ENCODE measurements at places on chromosomes 3 and 15. TPM values are rescaled to one million over a fixed set of nuclear protein-coding genes. Genes with fewer than 3 reads are reported as not detected.

- no peaks in the 10 kb centered on the region for H3K4me1 ChIP-seq
- no peaks in the 10 kb centered on the region for H3K27me3 ChIP-seq
- H3K27ac ChIP-seq = no peak overlapping the region
- no peak for DNase-seq
Observed at GRCh38 chr3:85721409-85722145, 762.8 kb downstream of the CADM2 start.

Gene SNURF
- 66.8 TPM for total RNA-seq

- peaks cover 11% of the 10 kb centered on the region for H3K27me3 ChIP-seq
Observed at GRCh38 chr3:61562721-61563312, 1.4 kb downstream of the PTPRG start.

DNA sequence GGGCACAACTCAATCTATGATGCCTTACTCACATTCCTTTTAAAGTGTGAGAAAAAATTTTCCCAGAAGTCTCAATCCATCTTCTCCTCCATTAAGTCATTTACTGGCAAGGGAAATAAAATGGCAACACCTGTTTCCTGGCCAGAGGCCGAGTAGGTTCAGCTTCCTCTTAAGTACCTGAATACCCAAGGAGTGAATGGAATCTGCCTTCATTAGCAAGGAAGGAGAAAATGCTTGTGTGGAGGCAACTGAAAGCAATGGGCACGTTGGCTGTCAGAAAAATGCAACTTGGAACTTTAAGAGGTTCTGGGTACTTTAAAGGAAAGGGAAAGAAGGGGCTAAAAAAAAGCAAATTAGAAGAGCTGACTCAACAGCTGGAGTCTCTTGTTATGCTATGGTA lies 423.6 kb upstream of the ARL6 start:
- DNase-seq = no peak
- peaks cover 8% of the 10 kb centered on the region for H3K4me1 ChIP-seq
- no peak overlapping the region for H3K4me3 ChIP-seq
- H3K36me3 ChIP-seq = peaks cover 2% of the 10 kb centered on the region
- H3K27ac ChIP-seq = peak overlapping the region; percentile 66
- H3K27me3 ChIP-seq = no peaks in the 10 kb centered on the region

Gene ATG3
- 44.3 TPM for total RNA-seq

Gene SST
- not detected for total RNA-seq

Gene TP53BP1
- total RNA-seq = 67.1 TPM

- no peak overlapping the region for H3K27ac ChIP-seq
- H3K4me1 ChIP-seq = peaks cover 10% of the 10 kb centered on the region
- no peaks in the 10 kb centered on the region for H3K27me3 ChIP-seq
- H3K4me3 ChIP-seq = no peak overlapping the region
- no peaks in the 10 kb centered on the region for H3K36me3 ChIP-seq
Observed at GRCh38 chr15:96002890-96003859, 327.3 kb upstream of the NR2F2 start.

DNA sequence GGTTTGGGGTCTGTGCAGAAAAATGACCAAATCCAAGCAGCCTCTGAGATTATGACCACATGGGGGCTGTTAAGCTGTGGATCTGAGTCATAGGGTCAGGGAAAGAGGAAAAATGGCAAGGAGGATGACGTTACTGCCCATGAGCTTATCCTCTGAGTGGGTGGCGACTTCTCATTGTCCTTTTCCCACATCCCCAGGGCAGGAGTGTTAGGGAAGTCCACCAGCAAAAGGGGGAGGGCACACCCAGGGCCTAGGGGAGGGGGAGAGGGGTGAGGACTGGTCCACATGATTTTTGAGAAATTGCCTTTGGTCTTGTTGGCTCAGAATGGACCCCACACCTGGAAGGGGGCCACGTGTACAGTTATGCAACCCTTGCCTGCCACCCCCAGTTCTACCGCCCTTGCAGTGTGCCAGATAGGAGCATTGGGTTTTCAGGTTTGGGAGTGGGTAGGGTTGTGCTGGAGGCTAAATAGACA lies 2.6 kb downstream of the CD276 start:
- peaks cover 28% of the 10 kb centered on the region for H3K4me1 ChIP-seq
- no peak overlapping the region for H3K27ac ChIP-seq
- no peaks in the 10 kb centered on the region for H3K27me3 ChIP-seq
- H3K36me3 ChIP-seq = no peaks in the 10 kb centered on the region
- DNase-seq = no peak

- H3K27me3 ChIP-seq = no peaks in the 10 kb centered on the region
- no peak overlapping the region for H3K4me3 ChIP-seq
- H3K4me1 ChIP-seq = peaks cover 9% of the 10 kb centered on the region
Observed at GRCh38 chr3:175865724-175866123, 1006.6 kb downstream of the NAALADL2 start.

Gene DPPA4
- 901 TPM for total RNA-seq

GRCh38 chr15:28897861-28898585 lies 12.2 kb downstream of the APBA2 start:
- H3K4me1 ChIP-seq = no peaks in the 10 kb centered on the region
- no peak for DNase-seq
- peaks cover 13% of the 10 kb centered on the region for H3K36me3 ChIP-seq
- no peaks in the 10 kb centered on the region for H3K27me3 ChIP-seq

DNA sequence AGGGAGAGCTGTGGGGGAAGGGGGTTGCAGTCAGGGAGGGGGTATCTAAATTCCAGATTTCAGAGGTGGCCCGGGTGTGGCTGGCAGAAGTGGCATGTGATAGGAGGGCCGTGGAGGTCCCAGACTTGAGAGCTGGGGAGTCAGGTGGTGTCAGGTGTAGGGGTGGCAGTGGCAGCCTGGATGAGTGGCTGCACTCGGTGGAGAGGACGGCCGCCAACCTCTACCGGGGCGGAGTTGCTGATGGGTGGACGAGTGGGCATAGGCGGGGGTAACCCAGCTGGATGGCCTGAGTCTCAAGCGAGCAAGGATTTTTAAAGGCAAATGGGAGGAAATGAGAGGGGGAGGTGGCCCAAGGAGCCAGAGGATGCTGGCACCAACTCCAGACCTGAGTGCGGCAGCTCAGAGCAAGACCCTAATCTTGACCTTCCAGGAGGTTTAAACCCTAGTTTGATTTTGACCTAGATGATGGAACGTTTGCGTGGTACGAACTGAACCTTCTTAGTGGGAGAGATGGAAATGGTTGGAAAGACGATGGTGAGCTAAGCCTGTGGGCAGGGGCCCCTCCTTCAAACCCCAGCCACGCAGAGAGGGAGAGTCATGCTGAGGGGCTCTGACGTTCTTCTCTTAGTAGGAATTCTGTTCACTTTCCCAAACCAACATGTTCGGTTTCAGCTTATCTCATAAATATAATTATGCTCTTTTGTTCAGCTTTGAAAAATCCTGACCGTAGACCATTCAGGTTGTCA lies 8.0 kb downstream of the TRAK1 start:
- peaks cover 35% of the 10 kb centered on the region for H3K4me1 ChIP-seq
- H3K27ac ChIP-seq = 0 out of 2 replicates have a peak overlapping the region, but pooled peaks have one; percentile 34
- peaks cover 13% of the 10 kb centered on the region for H3K36me3 ChIP-seq
- no peak overlapping the region for H3K4me3 ChIP-seq

DNA sequence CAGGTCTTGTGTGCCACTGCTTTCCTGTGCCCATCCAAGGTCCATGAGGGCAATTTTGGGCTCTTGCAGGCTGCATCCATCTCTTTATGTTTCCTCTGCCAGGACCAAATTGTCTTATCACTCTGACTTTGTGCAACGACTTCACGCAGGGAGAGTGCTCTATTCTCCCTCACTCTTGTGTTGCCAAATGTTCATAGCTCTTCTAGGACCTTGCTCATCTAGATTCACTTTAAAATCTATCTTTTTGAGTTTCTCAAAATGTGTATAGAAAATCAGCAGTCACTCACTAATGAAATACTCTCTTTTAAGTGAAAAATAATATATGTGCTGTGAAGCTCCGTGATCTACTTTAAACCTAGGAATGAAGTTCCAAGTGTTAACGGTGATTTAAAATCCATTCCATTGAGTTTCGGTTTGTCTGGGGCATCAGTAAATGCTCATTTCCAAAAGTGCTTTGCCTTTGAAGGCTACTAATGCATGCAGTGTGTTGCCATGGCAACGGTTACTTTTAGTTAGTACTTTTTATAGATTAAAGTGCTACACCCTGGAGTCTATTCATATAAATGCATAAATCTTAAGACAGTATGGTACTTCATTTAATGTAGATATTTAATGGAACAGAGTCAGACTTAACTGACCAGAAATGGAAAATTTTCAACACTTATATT lies 46.6 kb upstream of the GOLGA8J start:
- no peak overlapping the region for H3K27ac ChIP-seq
- DNase-seq = no peak
- no peaks in the 10 kb centered on the region for H3K36me3 ChIP-seq
- no peak overlapping the region for H3K4me3 ChIP-seq
- H3K4me1 ChIP-seq = no peaks in the 10 kb centered on the region

Gene TRH
- total RNA-seq = 0.16 TPM

Gene LEKR1
- total RNA-seq = 0.18 TPM

DNA sequence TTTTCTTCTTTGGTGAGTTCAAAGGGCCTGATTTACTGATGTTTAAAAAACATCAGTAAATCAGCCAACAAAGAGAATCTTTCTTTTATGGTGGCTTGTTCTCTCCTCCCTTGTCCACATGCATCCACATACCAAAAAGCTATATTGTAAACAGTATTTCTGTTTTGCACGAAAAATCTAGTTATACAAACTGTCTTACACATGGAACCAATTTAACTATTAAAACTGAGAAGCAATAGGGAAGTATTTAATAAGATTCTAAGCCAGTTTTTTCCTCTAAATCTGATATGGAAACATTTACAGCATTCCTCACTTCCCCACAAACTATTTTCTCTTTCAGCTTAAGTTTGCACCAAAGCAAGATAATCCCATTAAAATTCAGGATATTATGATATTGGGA lies 110.8 kb upstream of the ICE2 start:
- no peak for DNase-seq
- no peak overlapping the region for H3K27ac ChIP-seq
- peaks cover 39% of the 10 kb centered on the region for H3K27me3 ChIP-seq
- H3K4me1 ChIP-seq = peaks cover 32% of the 10 kb centered on the region
- peak overlapping the region; percentile 73 for H3K4me3 ChIP-seq
- no peaks in the 10 kb centered on the region for H3K36me3 ChIP-seq

Gene LIPC
- total RNA-seq = not detected

GRCh38 chr3:181326637-181327223 lies 337.2 kb upstream of the DNAJC19 start:
- no peak overlapping the region for H3K27ac ChIP-seq
- no peaks in the 10 kb centered on the region for H3K27me3 ChIP-seq
- no peak for DNase-seq
- peaks cover 2% of the 10 kb centered on the region for H3K36me3 ChIP-seq

GRCh38 chr3:42780892-42781700 lies 8.0 kb upstream of the CCDC13 start:
- H3K27ac ChIP-seq = no peak overlapping the region
- H3K27me3 ChIP-seq = no peaks in the 10 kb centered on the region
- peaks cover 6% of the 10 kb centered on the region for H3K4me1 ChIP-seq
- H3K4me3 ChIP-seq = no peak overlapping the region
- DNase-seq = no peak

- H3K4me1 ChIP-seq = peaks cover 4% of the 10 kb centered on the region
- DNase-seq = no peak
- no peak overlapping the region for H3K4me3 ChIP-seq
- H3K27ac ChIP-seq = no peak overlapping the region
Observed at GRCh38 chr3:59946401-59946800, 896.6 kb upstream of the CFAP20DC start.

Gene EDEM1
- 18.0 TPM for total RNA-seq

Gene SLC38A3
- total RNA-seq = 0.90 TPM

DNA sequence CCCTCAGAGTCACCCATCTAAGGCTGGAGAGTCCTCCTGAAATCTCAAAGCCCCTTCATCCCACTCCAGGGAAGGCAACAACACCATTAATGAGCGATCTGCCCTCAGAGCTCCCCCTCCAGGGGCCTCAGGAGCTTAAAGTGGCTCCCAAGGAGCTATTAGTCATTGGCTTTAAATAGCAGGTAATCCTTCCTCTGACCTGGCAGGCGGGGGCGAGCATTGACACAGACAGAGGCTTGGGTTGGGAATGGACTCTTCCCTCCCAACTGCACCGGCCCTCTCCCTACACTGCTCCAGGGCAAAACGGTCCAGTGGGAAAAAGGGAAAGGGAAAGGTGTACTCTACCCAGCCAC lies 1.4 kb downstream of the MFGE8 start:
- peak; percentile 47 for DNase-seq
- peaks cover 55% of the 10 kb centered on the region for H3K4me1 ChIP-seq
- H3K4me3 ChIP-seq = peak overlapping the region; percentile 85
- peak overlapping the region; percentile 84 for H3K27ac ChIP-seq

- peaks cover 17% of the 10 kb centered on the region for H3K4me1 ChIP-seq
- H3K27ac ChIP-seq = no peak overlapping the region
- no peaks in the 10 kb centered on the region for H3K27me3 ChIP-seq
- DNase-seq = no peak
- no peaks in the 10 kb centered on the region for H3K36me3 ChIP-seq
Observed at GRCh38 chr3:189911001-189911400, 209.7 kb downstream of the P3H2 start.

DNA sequence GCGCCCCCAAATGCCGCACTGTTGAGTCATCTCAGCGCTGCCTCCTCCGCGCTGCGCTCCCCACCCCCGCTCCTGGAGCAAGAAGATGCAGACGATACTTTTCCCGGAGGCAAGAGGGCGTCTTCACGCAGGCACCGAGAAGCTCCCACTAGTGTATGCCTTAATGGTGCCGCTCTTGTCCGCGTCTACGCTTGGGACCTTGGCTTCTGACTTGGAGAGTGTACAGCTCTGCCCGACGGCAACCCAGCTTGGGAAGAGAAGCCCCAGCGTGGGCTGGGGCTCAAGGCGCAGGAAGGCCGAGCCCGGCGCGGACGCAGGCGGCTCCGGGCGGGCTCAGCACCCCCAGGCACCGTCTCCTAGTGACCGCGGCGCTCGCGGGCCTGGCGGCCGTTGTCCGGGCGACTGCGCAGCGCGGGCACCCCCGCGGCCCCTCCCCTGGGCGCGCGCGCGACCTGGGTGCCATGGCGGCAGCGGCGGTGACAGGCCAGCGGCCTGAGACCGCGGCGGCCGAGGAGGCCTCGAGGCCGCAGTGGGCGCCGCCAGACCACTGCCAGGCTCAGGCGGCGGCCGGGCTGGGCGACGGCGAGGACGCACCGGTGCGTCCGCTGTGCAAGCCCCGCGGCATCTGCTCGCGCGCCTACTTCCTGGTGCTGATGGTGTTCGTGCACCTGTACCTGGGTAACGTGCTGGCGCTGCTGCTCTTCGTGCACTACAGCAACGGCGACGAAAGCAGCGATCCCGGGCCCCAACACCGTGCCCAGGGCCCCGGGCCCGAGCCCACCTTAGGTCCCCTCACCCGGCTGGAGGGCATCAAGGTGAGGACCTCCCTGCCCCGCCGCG lies at the start of gene P4HTM:
Gene P4HTM (plus strand): TSS at position 446 of the 840 bp plus-strand sequence. CDS start 16 bp downstream, at position 462.
- peaks cover under 1% of the 10 kb centered on the region for H3K36me3 ChIP-seq
- H3K27me3 ChIP-seq = no peaks in the 10 kb centered on the region
- H3K27ac ChIP-seq = peak within 1 kb of the TSS; percentile 92
- peak within 1 kb of the TSS; percentile 89 for H3K4me3 ChIP-seq
- peak; percentile 84 for DNase-seq
- peaks cover 23% of the 10 kb centered on the region for H3K4me1 ChIP-seq

Gene APBA2
- total RNA-seq = 14.6 TPM

- peaks cover 16% of the 10 kb centered on the region for H3K36me3 ChIP-seq
- no peak overlapping the region for H3K27ac ChIP-seq
- H3K27me3 ChIP-seq = no peaks in the 10 kb centered on the region
- no peak overlapping the region for H3K4me3 ChIP-seq
Observed at GRCh38 chr3:86708893-86709292, 282.1 kb downstream of the VGLL3 start.

- no peak overlapping the region for H3K27ac ChIP-seq
- H3K36me3 ChIP-seq = no peaks in the 10 kb centered on the region
- peaks cover 33% of the 10 kb centered on the region for H3K4me1 ChIP-seq
- H3K4me3 ChIP-seq = no peak overlapping the region
- no peak for DNase-seq
Observed at GRCh38 chr3:173135059-173135458, 6.0 kb downstream of the SPATA16 start.

Gene KIAA1143
- 45.4 TPM for total RNA-seq
